Neural cell (in vitro differentiated cells): ENCODE measurements at places on chromosomes 11 and 22. TPM values are rescaled to one million over a fixed set of nuclear protein-coding genes. Genes with fewer than 3 reads are reported as not detected.

ZNF280A gene
- polyA plus RNA-seq = not detected in 2 replicates

C11orf65 gene
- polyA plus RNA-seq = 1.1 and 1.4 TPM in 2 replicates

OR10A2 gene
- not detected in 2 replicates for polyA plus RNA-seq

MN1 gene
- polyA plus RNA-seq = 7.3 and 7.6 TPM in 2 replicates

RGL4 gene
- not detected in 2 replicates for polyA plus RNA-seq

CD3G gene
- not detected in 2 replicates for polyA plus RNA-seq

CD6 gene
- polyA plus RNA-seq = not detected in 2 replicates

SNAP29 gene
- polyA plus RNA-seq = 6.7 and 7.0 TPM in 2 replicates

CENPM gene
- 1.7 and 2.1 TPM in 2 replicates for polyA plus RNA-seq

OR8G5 gene
- polyA plus RNA-seq = not detected in 2 replicates
